ENCODE measurements at places on chromosomes 16 and 17. TPM values are rescaled to one million over a fixed set of nuclear protein-coding genes. Genes with fewer than 3 reads are reported as not detected.

- no peak for DNase-seq
These were observed 359.8 kb upstream of the ERCC4 start for GRCh38 chr16:13560151-13560550.

GRCh38 chr17:47615766-47616424 is 33.8 kb upstream of the KPNB1 start:
- no peak for DNase-seq

DNA sequence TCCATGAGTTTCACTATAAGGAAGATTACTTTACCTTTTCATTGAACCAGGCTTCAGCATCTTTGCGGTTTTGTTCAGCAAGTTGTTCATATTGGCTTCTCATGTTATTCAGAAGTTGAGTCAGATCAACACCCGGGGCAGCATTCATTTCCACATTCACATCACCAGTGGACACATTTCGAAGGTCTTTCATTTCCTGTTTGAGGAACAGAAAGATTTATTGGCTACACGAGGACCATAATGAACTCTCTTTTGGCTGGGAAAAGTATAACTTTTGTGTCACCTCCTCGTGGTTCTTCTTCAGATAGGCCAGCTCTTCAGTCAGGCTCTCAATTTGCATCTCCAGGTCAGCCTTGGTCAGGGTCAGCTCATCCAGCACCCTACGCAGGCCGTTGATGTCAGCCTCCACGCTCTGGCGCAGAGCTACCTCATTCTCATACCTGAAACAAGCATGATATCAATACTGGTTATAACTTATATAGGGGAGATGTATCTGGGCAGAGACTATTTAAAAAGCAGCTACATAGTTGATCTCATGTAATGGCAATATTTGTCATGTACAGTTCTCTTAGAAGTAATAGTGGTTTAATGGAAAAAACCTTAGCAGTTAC is 2.1 kb downstream of the KRT10 start:
- no peak for DNase-seq

DNA sequence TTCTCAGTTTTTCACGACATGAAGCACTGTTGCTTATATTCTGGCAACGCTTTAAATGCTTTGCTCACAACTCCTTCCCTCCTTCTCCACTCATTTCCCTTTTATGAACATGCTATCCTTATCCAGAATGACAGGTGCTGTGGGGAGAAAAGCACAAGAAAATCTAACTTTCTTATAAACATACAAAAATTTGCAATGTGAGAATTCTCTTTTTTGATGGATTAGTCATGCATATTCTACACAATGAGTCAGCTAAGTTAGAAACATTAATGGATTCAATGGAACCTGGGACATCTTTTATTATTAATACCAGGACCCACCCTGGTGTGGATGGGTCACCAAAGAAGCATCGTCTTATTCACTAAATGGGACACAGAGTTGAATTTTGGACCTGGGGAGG is 234.6 kb upstream of the CDH5 start:
- no peak for DNase-seq

The TBC1D3 gene
- not detected for polyA plus RNA-seq

The CACNA1H gene
- 0.63 TPM for polyA plus RNA-seq

DNA sequence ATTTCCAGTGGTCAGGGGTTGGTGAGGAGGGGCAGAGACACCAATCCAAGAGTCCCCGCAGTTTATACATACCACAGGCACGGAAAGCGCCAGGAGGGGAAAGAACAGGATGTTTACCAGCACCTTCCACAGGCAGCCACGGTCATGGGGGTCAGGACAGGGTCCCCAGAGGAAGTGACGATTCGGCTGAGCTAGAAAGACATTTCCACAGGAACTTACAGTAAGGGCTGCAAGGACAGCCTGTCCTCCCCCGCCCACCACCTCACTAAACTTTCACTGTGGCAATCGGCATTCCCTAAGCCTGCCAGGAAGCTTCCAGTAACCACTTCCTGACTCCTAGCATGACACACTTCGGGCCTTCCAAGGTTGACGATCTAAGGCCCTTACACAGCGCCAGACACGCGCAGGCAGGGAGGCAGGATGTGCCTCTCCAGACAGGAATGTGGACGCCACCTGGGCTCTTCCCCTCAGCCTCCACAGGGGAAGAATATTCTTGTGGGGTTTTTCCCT is 1.2 kb upstream of the MT2A start:
- DNase-seq = no peak

- no peak for DNase-seq
These were observed 86.3 kb downstream of the MYH11 start for GRCh38 chr16:15770512-15770911.

- no peak for DNase-seq
These were observed 20.2 kb downstream of the CDK5RAP3 start for GRCh38 chr17:47990962-47991731.

DNA sequence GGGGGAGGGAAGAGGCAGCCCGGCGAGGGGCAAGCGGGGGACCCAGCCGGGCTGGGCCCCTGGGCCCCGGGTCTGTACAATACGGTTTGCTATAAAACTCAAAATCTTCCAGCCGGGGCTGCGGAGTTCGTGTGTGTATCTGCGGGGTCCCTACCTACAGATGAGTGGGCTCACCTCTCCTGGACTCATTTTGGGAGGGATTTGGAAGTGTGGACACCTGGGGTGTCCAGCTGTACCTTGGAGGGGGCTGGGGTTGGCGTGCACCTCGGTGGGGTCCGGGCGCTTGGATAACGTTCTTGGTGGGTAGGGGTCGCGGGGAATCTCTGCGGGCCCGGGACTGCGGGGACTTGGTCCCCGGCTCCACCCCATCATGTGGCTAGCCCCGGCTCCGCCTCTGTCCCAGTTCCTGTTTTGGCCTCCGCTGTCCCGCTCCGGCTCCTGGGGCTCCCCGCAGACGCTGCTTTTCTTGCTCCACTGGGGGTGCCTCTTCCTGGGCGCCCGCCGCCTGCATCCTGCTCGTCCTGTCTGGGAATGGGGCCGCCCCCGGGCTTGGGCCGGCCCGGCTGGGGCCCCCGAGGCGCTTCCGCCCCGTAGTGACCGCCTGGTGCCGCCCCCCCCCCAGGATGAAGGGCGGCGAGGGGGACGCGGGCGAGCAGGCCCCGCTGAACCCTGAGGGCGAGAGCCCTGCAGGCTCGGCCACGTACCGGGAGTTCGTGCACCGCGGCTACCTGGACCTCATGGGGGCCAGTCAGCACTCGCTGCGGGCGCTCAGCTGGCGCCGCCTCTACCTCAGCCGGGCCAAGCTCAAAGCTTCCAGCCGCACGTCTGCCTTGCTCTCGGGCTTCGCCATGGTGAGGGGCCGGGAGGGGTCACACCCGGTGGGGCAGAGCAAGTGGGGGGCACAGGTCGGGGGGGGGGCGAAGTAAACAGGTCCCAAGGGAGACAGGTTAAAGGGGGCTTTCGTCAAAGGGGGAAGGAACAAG is at the start of gene ORAI3:
Gene ORAI3 (plus strand): TSS at position 402 of the 983 bp plus-strand sequence. CDS start 222 bp downstream, at position 624.
- peak; percentile 66 for DNase-seq

The OR1F1 gene
- polyA plus RNA-seq = not detected

- DNase-seq = no peak
These were observed 68.1 kb upstream of the TMEM132E start for GRCh38 chr17:34511265-34511664.

GRCh38 chr17:69348429-69348828 is 21.5 kb upstream of the ABCA5 start:
- DNase-seq = no peak

The ARL5C gene
- not detected for polyA plus RNA-seq

The TMEM186 gene
- 26.6 TPM for polyA plus RNA-seq

DNA sequence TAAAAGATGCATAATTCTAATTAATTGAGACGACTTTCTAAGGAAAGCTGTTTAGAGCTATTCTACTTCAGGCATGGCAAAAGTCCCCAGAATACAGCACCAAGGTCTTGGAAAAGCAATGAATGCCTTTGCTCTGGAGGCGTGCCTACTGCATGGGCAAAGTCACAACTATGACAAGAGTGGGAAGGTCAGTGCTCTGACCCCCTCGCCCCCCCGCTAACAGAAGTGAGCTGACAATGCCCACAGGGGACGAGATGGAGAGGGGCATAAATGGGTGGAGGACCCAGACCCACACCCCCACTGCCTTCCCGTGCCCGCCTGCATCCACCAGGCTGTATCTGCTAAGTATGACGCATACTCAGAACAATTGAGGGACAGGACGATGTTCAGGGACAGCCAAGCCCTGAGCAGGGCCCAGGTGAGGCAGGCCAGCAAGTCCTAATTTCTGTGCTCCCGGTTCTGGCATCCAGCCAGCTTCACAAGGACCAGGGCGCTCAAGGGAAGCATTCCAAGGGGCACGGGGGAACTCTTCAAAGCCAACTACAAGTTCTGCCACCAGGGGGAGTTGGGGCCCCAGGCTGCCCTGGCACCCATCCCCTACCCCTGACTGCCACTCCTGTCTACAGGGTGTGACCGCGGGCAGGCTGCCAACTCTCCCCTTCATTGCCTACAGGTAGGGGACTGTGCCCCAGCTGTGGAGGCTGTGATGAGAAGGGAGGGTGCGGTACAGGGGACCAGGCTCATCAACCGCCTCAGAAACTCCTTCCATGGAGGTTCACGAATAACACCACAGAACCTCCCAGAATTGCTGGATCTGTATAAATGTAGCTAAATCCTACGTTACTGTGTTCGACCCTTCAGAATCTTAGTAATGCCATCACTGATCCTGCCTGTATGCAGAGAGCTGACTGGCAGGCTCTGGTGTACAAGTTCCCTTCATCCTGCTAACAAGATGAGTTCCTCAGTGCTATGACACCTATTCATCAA is 20.8 kb downstream of the NPRL3 start:
- DNase-seq = peak; percentile 63

DNA sequence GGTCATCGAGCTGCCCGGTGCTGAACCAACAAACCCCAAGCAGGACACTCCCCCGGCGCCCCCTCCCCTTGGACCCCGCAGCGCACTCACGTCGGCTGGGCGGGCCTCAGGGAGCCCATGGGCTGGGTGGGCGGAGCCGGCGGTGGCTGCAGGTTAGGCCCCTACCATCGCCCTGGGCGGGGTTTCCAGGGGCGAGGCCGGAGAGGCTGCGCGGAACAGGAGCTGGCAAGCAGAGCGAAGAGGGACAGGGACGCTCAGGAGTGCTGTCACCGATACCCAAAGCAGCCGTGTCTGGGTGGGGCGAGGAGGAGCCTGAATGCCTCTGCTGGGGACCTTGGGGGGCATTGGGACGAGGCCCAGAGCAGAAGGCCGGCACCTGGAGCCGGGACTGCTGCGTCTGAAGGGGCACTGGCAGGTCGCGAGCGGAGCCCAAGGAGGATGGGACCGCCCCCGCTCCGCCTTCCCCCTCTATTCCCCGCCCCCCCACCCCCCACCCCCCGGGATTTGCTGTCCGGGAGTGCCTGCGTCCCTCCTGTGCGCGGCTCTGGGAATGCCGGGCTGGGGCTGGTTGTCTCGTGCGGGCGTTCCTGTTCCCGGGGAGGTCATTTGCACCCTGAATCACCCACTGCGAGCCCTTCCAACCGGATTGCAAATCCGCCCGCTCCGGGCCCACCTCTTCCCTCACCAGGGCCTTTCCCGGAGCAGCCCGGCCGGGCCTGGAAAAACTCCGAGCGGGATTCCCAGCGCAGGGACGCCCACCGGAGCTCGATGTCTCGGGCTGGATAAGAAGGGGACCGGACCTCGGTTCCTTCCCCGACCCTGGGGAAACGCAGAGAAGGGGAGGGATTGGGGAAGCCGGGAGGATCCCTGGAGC is 902 bp downstream of the ARHGAP27 start:
- peak; percentile 84 for DNase-seq

The HBA2 gene
- 0.99 TPM for polyA plus RNA-seq

DNA sequence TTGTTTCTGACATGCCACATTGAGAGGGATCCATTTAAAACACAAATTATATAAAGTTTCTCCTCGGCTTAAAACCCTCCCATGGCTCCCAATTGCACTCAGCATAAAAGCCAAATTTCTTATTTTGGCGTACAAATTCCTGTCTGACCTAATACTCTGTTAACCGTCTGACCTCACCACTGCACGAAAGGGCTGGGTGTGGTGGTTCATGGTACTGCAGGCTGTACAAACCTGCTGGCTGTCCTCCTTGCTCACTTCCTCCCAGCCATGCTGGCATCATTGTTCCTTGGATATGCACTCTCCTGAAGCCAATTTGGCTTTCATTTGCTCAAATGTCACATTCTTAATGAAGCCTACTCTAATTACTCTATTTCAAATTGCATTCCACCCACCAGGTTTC is 301.6 kb upstream of the C16orf82 start:
- DNase-seq = no peak

GRCh38 chr16:53872248-53873221 is 168.6 kb downstream of the FTO start:
- DNase-seq = no peak

DNA sequence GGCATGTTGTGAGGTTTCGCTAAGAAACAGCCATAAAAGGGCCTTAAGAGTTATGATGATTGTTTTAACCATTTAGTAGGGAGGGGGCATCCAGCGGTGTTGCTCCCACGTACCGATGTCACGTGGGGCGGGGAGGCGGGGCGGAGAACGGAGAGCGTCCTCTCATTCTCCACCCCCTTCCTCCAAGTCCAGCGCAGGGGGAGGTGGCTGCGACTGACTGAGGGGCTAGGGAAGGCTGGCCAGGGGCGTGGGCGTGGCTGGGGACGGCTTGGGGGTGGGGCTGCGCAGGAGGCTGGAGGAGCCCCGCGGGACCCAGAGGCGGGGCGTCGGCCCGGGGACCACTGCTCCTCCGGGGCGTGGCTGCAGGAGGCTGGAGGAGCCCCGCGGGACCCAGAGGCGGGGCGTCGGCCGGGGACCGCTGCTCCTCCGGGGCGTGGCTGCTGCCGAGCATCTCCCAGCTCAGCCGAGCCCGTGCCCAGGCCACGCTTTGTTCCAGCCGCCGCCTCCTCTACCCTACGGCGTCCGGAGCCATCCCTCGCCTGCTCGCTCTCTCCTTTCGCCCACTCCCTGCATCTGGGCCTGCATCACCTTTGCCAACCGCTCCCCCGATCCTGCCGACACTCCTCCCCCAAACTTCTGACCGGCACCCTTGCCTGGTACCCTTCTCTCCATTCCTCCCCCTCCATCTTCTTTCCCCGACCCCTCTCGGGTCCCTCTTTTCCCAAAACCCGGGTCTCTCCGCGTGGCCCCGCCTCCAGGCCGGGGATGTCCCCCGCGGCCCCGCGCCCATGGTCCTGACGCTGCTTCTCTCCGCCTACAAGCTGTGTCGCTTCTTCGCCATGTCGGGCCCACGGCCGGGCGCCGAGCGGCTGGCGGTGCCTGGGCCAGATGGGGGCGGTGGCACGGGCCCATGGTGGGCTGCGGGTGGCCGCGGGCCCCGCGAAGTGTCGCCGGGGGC is at the start of gene SARM1:
Gene SARM1 (plus strand): TSS at position 450 of the 958 bp plus-strand sequence. CDS start 339 bp downstream, at position 789.
- DNase-seq = peak; percentile 84

All from CD4-positive, CD25-positive, alpha-beta regulatory T cell (primary cell).